ENCODE measurements at places on chromosomes 3 and 15.

GRCh38 chr15:47711655-47712054 lies 5.7 kb upstream of the SEMA6D start:
- DNase-seq, result no peak

- DNase-seq, result no peak
These were observed 59.2 kb downstream of the TBL1XR1 start for GRCh38 chr3:177137774-177138705.

DNA sequence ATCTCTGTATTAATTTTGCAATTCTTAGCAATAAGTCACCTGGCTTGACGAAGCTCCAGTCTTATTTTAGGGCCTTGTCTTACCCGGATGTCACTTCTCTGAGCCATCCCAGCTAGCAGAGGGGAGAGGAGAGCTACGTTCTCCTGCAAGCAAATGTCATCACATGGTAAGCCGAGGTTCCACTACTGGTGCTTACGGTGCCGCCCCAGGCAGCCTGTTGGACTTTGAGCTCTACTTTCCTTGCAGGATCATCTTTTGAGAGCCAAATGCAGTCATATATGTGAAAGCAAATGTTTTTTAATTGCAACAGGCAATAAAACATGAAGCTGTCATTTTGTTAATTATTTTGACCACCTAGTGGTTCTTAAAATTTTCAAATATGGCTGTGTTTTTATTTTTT lies 140.9 kb downstream of the FAM43A start:
- DNase-seq, result no peak

GRCh38 chr3:32381922-32382321 lies 9.7 kb upstream of the CMTM7 start:
- DNase-seq, result no peak

- no peak for DNase-seq
These were observed 496.5 kb upstream of the TBL1XR1 start for GRCh38 chr3:177693616-177694264.

- no peak for DNase-seq
These were observed 214.8 kb downstream of the KCNH8 start for GRCh38 chr3:19363071-19363470.
